LHCN-M2 (cell line): ENCODE measurements at places on chromosomes 2 and 18. TPM values are rescaled to one million over a fixed set of nuclear protein-coding genes. Genes with fewer than 3 reads are reported as not detected.

RESP18 gene
- not detected in 2 replicates for total RNA-seq

SLC5A7 gene
- not detected in 2 replicates for total RNA-seq

DNA sequence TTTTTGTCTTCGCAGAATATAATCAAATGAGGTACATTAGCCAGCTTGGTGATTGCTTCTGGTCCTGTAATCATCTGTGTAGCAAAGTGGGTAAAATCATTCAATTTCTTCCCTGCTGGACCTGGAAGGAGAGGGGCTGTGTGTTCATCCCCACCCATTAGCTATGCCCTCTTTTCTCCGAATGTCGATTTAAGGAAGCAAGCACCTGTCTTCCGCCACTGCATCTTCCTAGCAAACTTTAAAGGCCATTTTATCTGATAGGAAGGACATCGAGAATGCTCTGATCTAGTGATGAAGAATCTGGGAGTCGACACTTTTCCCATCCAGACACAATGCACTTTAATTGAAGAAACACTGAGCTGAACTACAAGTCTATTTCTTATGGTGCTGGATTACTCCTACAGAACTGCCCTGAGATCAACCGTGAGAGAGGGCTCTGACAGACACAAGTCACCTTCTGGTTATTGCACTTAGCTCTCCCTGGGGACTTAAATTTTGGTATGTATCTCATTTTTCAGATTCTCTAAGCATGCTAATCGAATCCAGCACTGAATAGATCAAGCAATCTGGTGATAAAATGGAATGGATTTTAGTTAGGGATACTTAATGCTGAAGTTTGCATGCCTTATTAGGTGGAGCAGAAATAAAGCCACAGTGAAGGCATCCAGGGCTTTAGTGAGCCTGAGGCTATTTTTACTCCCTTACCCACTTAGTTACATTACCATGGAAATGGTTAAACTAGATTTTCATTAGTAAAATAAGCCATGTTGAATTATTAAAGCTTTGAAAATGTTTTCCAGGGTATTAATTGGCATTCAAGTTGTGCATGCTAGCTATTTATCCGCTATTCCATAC, 1.3 kb downstream of the NYAP2 start:
- no peak for DNase-seq

IGFBP2 gene
- total RNA-seq: 0.23 and 1.5 TPM in 2 replicates

GRCh38 chr18:32724071-32724749, 48.6 kb downstream of the KLHL14 start:
- DNase-seq: no peak

NT5DC4 gene
- not detected in 2 replicates for total RNA-seq

GRCh38 chr2:12718015-12718671, 1.4 kb downstream of the TRIB2 start:
- no peak for DNase-seq

CXCR2 gene
- not detected in 2 replicates for total RNA-seq

DNA sequence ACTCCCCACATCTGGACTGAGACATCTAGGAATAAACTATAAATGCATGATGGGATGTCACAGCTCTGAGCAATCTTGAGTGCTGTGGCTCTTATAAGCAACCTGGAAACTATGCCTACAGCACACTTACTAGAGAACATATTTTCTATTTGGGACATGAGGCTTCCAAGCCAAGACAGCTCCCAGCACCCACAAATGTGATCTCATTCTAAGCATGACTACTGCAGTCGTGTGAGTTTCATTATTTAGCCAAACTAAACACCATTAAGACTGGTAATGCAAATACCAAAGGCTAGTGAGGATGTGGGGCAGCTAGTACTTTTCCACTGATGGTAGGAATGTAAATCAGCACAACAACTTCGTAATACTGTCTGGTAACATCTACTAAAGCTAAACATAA, 72.5 kb downstream of the RTTN start:
- peak; percentile 90 for DNase-seq

SLC16A14 gene
- total RNA-seq: 0.11 TPM in 1 of 2 replicates, not detected in the other

GRCh38 chr2:227576110-227576509, 22.6 kb upstream of the SCYGR2 start:
- peak; percentile 97 for DNase-seq

ASB18 gene
- total RNA-seq: not detected in 2 replicates

CD302 gene
- 6.3 and 9.0 TPM in 2 replicates for total RNA-seq
